ENCODE measurements at places on chromosomes 2 and 18. TPM values are rescaled to one million over a fixed set of nuclear protein-coding genes. Genes with fewer than 3 reads are reported as not detected.

The MYO7B gene
- not detected for polyA plus RNA-seq

The GCFC2 gene
- polyA plus RNA-seq: 23.8 TPM

The SIX3 gene
- polyA plus RNA-seq: 0.21 TPM

The ACVR1C gene
- polyA plus RNA-seq: 0.61 TPM

The MPP4 gene
- 0.09 TPM for polyA plus RNA-seq

The SLC9A4 gene
- polyA plus RNA-seq: not detected

The EML6 gene
- 1.6 TPM for polyA plus RNA-seq

The DYSF gene
- polyA plus RNA-seq: 7.3 TPM

The FER1L5 gene
- 0.18 TPM for polyA plus RNA-seq

The IL1B gene
- polyA plus RNA-seq: not detected

The HAAO gene
- polyA plus RNA-seq: 3.2 TPM

The IGFBP2 gene
- polyA plus RNA-seq: 235 TPM

The PRKAG3 gene
- polyA plus RNA-seq: not detected

The DSG2 gene
- 41.2 TPM for polyA plus RNA-seq

The HNMT gene
- 3.3 TPM for polyA plus RNA-seq

The GREB1 gene
- 12.2 TPM for polyA plus RNA-seq

The PTH2R gene
- polyA plus RNA-seq: 0.18 TPM

The SPEG gene
- 12.6 TPM for polyA plus RNA-seq

The ASB18 gene
- not detected for polyA plus RNA-seq

The SERPINB11 gene
- polyA plus RNA-seq: not detected

The SALL3 gene
- 11.0 TPM for polyA plus RNA-seq

The PPP1R1C gene
- polyA plus RNA-seq: 18.8 TPM

The ADAM23 gene
- polyA plus RNA-seq: 11.8 TPM

The RAB6C gene
- not detected for polyA plus RNA-seq

The MTCL1 gene
- polyA plus RNA-seq: 11.3 TPM

The LRATD1 gene
- 1.8 TPM for polyA plus RNA-seq
